ENCODE measurements at places on chromosomes 5 and 9.

GRCh38 chr5:123097871-123098735 lies 9.1 kb downstream of the PRDM6 start:
- no peak for DNase-seq

DNA sequence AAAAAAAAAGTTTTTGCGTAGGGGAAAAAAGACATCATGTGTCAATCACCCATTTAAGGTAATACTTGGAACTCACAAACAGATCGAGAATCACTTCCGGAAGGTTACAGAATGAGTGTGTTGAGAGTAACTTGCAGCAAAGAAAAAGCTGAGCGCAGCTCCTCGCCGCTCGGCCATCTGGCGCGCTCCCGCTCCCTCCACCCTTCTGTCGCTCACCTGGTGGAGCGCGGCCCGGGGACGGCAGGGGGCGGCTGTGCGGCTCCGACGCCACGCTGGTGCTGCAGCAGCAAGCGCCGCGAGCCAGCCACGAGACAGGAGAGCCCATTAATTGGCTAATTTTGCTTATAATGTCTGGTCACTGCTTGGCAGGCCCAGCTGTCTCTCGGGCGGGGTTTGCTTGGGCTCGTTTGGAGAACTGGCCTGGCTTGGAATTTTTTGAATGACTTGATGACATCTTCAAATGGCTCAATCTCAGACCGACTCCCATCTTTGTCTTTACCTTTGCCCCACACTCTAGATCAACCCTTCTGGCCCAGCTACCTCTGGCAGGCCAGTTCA lies 601.8 kb downstream of the CCDC171 start:
- no peak for DNase-seq

GRCh38 chr5:133341296-133341695 lies 271.0 kb downstream of the FSTL4 start:
- no peak for DNase-seq

DNA sequence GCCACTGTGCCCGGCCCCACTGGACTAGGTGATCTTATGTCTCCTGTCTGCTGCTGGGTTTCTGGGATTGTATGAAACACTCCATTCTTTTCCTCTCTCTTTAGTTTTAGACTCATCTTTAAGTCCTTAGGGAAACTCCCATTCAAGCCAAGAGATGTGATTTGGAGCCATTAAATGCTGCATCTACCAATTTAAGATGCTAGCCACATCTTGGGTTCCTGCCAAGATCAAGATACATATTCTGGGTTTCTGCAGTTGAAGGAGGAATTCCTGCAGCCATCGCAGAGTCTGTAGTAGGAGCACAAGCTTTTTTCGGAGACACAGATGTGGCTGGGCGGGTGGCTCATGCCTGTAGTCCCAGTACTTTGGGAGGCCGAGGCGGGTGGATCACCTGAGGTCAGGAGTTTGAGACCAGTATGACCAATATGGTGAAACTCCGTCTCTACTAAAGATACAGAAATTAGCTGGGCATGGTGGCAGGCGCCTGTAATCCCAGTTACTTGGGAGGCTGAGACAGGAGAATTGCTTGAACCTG lies 23.2 kb downstream of the STXBP1 start:
- no peak for DNase-seq

DNA sequence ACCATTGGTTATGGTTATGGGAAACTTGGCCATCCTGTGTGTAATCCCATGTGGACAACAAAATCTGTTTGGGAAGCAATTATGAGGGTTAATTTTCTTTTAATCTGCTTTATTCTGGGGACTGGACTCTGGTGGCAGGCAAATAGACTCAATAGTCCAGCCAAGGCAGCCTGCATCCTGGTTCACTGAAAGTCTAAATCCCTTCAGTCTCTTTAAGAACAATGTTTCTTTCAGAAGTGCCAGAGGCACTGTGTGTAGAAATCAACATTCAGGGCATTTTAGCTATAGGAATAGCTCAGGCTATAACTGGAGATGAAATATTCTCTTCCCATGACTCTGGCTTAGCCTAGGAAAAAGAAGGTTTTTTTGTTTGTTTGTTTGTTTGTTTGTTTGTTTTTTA lies 118.0 kb downstream of the SPATA31D1 start:
- no peak for DNase-seq

DNA sequence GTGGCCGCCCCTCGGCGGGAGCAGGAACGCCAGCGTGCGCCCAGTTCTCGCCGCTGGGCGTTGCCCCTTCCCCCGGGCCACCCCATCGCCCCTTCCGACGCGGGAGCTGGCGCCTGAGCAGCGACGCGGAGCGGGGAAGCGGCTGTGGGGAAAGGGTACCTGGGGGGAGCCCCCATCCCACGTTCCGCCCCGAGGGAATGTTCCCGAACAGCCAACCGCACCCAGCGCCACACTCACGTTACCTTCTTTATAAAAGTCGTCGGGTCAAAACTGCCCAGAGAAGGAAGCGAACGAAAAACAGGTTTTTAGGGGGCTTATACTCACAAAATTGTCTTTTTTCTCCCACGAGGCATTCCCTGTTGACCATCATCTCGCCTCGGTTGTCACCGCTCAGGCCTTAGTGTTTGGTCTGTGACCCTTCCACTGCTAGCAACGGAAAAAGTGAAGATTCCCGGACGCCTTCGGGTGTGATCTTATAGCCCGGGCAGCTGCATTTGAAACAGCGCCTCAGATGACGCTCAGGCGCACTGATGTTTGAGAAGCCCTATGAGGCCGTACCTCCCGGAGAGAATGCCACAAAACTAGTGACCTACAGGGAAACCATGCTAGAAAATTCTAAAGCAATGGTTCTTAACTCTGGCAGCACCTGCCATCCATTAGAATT lies 475 bp upstream of the GOLM1 start:
- no peak for DNase-seq

DNA sequence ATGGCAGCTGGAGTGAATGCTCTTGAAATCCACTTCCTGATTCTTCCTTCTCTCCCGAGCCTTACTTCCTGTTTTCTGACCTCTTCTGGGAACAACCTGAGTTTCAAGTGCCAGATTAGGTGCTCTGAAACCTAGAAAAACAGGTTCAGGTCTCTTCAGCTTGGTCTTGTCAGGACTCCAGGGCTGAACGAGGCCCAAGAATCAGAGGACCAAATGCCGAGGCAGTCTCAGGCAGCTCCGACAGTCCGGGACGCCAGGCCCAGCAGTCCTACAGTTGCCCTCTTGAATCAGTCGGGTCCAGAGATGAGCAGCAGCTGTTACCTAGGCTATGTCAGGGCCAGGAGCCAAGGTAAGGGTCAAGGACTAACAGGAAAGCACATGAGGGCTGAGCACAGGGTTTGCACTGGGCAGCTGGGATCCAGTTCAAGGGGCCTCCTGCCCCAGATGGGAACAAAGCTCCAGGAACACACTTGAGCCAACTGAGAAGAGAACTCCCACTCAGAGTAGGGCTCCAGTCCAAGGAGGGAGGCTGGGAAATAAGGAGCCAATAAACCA lies 38.3 kb upstream of the ADRA1B start:
- no peak for DNase-seq

DNA sequence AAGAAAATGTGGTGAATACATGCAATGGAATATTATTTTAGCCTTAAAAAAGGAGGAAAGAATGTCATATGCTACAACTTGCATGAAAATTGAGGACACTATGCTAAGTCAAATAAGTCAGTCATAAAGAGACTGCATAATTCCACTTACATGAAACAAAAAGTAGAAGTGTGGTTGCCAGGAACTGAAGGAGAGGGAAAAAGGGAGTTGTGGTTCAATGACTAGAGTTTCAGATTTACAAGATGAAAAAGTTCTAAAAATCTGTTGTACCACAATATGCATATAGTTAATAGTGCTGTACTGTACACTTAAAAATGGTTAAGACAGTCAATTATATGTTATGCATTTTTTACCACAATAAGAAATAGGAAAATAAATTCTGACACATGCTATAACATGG lies 95.4 kb downstream of the SLC44A1 start:
- no peak for DNase-seq

GRCh38 chr9:104784098-104784497 lies 20.2 kb downstream of the NIPSNAP3B start:
- DNase-seq, result no peak

- DNase-seq, result peak; percentile 49
Observed at GRCh38 chr5:119355685-119356611, at the start of gene TNFAIP8. TSS of gene TNFAIP8 (plus strand) at chr5:119356019. CDS start at chr5:119356091, 72 bp downstream.

DNA sequence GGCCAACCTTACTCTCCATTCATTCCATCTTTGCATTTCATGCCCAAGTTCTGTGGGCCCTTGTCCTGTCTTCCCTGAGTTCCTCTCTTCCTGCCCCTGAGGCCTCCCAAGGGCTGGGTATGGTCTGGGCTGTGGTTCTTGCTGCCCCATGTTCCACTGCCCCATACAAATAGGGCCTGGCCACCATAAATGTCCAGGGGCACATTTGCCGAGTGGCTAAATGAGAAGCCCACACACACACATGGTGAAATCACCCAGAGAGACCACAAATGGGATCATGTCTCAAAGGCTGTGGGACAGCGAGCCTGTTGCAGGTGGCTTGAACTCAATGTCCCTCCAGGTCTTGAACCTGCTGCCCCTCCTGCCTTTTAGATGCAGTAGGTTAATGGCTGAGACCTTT lies 1.2 kb downstream of the TIFAB start:
- no peak for DNase-seq

DNA sequence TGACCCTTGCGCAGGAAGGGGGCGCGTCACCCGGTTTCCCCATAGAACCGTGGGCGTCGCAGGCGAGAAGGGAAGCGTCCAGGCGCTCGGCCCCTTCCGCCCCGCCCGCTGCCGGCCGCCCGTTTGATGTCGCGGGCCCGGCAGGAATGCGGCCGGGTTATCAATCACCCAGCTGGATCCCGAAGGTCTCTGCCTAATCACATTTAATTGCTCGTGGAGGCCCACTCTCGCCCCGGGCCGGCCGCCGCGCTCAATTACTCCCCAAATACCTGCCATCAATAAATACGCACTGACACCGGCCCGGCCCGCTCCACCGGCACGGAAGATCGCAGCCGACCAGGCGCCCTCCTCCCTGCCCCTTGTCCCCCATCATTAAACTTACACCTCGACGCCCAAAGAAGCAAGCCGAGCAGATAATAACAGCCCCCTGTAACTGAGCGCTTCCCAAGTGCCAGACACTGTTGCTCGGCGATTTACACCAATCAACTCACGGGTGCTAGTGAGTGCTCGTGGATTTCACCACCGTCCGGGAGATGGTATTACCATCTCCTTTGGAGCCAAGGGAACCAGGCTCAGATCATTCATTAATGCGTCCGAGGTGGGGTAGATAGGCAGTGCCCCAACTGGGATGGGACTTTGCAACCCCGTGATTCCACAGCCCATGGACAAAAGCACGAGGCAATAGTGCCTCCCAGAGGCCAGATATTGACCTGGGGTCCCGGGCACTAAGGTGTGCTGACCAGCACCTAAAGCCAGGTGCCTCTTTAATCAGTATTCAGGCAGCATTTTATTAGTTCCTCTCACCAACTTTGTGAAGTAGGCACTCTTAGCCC lies 11.3 kb downstream of the MSX2 start:
- no peak for DNase-seq

DNA sequence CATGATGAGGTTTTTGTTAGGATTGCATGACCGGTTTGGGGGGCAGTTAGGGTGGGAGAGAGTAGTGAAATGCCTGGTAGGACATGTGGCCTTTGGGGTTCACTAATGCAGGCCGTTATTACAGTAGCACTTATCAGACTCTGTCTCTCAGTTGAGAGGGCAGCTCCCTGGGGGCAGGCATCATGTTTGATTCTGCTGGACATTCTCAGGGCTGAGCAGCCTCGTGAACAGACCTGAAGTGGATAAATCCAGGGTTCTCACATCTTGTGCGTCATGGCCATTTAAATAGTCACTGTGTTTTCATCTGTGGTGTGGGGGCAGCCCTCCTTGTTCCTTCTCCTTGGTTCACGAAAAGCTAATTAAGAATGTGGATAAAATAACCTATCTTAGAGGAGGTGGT lies 18.9 kb downstream of the KCNN2 start:
- no peak for DNase-seq

- DNase-seq, result no peak
Observed at GRCh38 chr5:120150770-120151169, 313.3 kb upstream of the PRR16 start.

DNA sequence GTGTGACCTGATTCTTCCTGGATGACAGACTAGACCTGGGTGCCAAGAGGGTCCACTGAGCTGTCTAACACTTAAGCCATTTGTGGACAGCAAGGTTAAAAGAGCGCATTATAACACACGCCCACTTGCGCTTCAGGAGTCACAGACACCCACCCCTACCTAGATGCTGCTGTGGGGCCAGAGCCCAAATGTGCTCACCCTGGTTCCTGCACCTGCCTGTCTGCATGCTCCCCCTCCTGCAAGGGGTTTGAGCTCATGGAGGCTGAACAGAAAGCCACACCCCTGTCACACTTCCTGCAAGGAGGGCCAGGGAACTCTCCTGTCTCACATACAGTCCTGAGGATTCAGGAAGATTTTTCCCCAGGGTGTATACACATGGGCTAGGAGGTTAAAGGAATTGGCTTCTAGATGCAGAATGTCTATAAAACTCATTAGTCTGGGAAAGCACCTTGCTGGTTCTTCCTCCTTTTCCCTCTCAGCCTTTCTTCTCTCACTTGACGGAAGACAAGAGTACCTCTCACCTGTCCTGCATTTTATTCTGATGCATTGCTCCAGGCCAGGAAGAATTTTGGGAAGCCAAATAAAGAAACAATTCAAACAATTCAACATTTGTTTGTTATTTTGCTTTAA lies 87.4 kb upstream of the LHFPL2 start:
- no peak for DNase-seq

DNA sequence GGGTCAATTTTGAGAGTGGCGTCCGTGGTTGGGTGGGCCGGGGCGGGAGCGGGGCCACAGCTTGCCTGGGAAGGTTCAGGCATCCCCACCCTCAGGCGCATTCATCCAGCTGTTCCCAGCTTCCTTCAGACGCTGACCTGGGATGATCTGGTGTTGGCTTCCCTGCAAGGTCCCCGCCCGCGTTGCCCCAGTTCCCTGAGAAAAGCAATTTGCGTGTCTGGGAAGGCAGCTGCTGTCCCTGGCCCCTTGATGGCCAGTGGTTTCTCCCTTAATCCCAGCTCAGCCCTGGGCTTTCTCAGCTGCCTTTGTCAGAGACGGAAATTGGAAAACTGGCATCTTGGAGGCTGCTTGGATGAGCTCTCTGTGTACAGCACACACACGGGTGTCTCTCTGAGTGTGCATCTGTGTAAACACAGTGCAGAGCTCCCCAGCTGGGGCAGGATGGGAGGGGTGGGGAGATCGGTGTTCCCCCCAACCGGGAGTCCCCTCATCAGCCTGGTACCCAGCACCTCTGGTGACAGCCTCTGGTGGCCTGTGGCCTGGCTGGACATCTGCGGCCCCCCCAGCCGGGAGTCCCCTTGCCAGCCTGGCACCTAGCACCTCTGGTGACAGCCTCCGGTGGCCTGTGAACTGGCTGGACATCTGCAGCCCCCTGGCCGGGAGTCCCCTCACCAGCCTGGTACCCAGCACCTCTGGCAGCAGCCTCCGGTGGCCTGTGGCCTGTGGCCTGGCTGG lies 94.0 kb downstream of the COL5A1 start:
- no peak for DNase-seq
